Left colon (tissue), 2 donors: ENCODE measurements at places on chromosomes 16 and 17. TPM values are rescaled to one million over a fixed set of nuclear protein-coding genes. Genes with fewer than 3 reads are reported as not detected.

DNA sequence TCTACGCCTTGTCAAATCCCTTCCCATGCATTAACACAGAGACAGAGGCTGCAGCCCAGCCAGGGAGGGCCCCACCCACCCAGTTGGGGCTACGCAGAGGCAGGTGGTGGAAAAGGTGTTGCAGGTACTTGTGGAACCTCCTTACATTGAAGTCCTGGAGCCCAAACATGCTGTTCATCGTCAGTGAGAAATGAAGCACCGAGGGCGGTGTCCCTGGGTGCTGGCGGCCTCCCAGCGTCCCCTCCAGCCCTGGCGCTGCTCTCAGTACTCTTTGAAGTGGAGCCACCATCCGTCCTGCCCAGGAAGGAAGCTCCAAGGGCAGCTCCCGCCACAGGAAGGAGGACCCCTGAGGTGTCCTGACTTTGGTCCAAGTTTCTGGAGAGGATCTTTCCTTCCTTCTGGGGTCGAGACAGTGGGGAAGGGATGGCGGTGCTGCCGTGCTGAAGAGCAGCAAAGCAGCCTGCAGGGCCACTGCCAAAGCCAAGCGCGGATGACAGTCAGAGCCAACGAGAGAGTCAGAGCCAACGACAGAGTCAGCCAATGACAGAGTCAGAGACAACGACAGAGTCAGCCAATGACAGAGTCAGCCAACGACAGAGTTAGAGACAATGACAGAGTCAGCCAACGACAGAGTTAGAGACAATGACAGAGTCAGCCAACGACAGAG, 23.4 kb downstream of the LMF1 start:
- no peak for DNase-seq

DNA sequence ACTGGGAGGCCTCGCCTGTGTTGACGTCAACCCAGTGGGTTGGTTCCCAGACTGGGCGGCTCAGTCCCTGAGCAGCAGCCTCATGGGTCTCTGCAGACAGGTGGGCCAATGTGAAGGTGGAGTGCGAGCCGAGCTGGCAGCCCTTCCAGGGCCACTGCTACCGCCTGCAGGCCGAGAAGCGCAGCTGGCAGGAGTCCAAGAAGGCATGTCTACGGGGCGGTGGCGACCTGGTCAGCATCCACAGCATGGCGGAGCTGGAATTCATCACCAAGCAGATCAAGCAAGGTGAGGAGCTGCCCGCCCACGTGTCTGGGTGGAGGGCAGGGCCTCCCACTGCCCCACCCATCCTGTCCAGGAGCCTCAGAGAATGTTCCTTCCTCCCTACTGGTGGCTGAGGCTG, 44.1 kb downstream of the MRC2 start:
- peak; percentile 78 for DNase-seq

DNA sequence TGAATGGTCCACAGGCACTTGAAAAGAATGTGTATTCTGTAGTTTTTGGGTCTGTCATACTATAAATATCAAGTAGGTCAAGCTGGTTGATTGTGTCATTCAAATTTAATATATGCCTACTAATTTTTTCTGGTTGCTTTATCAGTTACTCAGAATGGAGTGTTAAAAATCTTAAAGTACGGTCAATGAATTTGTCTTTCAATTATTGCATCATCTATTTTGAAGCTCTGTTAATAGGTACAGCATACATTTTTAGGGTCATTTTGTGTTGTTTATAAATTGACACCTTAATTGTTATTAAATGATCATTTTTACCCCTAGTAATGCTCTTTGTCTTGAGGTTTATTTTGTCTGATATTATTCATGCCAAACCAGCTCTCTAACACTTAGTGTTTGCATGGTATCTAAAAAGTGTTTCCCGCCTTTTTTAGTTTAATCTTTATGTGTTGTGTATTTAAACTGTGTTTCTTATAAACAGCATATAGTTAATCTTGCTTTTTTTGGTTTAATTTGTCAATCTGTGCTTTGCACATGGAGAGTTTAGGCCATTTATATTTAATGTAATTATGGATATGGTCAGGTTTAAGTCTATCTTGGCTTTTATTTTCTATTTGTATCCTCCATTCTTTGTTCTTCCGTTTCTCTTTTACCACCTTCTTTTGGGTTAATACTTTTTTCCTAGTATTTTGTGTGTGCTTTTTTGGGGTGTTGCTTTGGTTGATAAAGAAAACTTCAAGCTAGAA, 204.9 kb upstream of the EEF2KMT start:
- no peak for DNase-seq

DNA sequence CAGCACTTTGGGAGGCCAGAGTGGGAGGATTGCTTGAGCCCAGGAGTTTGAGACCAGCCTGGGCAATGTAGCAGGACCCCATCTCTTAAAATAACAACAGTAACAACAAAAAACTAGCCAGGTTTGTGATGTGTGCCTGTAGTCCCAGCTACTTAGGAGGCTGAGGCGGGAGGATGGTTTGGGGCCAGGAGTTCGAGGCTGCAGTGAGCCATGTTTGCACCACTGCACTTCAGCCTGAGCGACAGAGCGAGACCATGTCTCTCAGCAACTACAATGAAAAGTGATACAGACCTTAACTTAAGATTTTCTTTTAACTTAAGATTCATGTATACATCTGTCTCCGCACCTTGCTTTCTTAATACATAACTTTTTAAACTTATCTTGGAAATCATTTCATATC, 17.2 kb downstream of the NKD1 start:
- no peak for DNase-seq

- no peak for DNase-seq
These were observed 15.4 kb downstream of the VASN start for GRCh38 chr16:4386951-4387565.

DNA sequence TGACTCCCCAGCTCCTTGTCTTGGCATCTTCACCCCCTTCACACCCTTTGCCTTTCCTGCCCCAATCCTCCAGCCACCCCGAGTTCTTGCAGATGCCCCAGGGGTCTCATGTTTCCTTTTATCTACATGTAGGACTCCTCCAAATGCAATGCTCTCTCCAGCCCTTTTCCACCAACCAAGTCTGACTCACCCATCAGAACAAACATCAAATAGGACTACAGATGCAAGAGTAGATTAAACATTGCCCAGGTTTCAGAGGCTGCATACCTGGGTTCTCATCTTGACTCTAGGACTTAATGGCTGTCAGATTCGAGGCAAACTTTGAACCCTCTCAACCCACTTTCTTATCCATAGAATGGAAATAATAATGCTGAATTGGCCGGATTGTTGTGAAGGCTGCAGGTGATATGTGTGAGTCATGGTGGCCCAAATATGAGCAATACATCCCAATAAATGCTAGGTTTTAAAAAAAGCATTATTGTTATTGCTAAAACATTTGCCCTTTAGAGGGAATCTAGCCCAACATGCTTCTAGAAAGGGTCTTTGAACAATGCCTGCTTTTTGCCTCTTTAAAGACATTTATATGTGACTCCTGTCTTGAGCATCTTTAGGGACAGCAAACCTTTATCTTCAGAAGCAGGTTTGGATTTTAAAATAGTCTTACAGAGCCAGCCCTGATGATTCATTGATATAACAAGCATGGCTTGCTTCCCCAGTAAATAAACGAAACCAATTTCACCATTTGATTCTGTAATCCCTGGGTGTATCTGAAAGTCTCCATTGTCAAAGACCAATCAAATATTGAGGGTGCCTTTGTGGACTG, 310.1 kb downstream of the FOXL1 start:
- no peak for DNase-seq

PRKAR1A gene
- total RNA-seq: 146 TPM

MEFV gene
- 0.37 TPM for total RNA-seq

PLD2 gene
- total RNA-seq: 27.5 TPM
